HTR-8/SVneo (cell line): ENCODE measurements at places on chromosomes 3 and 15.

DNA sequence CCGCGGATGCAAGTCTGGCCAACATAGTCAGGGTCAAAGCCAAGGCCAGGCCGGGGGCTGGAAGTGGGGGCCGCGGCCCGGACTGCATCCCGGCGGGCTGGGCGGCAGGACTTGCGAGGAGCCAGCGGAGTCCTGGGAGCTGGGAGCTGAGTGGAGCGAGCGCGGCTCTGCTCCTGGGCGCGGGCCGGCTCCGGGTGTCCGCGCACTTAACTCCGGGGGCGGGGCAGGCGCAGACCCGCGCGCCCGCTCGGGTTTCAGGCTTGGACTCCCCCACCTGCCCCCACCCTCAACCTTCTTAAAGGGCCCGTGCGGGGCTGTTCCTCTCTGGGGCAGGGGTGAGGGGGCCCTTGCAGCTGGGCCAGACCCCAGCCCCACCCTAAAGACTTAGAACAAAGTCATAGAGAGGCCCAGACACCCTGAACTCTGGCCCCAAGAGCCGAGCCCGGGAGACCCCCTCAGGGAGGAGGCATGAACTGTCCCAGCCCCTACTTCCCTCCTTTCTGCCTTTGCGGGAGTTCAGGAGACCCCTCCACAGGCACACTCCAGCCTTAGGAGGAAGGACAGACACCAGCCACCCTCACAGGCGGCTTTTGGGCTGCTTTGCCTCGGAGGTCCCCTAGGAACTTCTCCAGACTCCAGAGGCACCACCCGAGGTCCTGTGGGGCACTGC is at the start of gene CSPG4:
Gene CSPG4, minus strand, starts transcription at position 181 of the 670 bp plus-strand sequence. Its CDS starts 93 bp downstream, at position 88.
- peak; percentile 83 for DNase-seq

GRCh38 chr3:27138005-27138404 is 231.2 kb downstream of the NEK10 start:
- no peak for DNase-seq

- DNase-seq = no peak
These were observed 247 bp downstream of the FETUB start for GRCh38 chr3:186640473-186640818.

DNA sequence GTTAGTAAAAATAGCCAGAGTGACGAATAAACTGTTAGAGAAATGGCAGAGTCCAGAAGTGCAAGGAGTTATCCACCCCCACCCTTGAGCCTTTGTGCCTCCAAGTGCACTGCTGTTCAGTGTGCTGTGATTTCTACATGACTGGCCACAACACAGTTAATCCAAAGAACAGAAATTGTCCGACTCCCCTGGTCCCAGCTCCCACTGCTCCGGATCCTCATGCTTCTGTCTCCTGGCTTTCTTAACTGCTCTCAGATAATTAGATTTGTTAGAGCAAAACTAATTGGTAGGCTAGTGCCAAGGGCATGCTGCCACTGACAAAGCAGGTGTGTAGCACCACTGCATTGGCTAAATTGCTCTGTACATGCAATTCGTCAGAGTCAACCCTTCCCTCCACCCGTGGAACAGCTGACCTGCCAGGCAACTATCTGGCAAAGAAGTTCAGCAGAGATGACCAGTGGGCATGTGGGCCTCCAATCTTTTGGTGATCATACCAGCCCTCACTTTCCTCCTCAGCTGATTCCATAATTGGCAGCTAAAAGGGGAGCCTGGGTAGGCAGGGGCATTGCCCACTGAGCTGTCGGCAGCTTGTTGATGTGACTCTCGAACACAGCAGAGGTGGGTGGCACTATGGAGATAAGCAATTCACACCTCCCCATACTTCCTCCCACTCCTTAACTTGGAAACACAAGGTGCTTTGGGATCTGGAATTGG is 18.9 kb upstream of the ACAP2 start:
- no peak for DNase-seq

- no peak for DNase-seq
These were observed 85.7 kb downstream of the OXNAD1 start for GRCh38 chr3:16350597-16351318.

DNA sequence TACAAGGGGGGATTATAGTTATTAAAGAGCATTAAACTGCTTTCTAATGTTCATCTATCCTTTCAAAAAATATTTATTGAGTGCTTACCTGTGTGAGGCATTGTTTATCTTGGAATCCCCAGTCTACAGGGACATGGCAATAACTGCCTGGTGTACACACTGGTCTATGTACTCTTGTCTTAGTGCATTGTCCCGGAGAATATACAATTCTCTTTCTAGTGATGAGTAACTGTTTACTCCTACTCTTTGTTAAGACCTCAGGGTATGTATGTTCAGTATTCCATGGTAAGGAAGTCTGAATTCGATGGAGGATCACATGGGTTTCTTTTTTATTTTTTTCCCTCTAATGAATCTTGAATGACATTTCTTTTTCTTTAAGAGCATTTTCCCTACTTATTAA is 772.4 kb upstream of the NR2F2 start:
- no peak for DNase-seq

DNA sequence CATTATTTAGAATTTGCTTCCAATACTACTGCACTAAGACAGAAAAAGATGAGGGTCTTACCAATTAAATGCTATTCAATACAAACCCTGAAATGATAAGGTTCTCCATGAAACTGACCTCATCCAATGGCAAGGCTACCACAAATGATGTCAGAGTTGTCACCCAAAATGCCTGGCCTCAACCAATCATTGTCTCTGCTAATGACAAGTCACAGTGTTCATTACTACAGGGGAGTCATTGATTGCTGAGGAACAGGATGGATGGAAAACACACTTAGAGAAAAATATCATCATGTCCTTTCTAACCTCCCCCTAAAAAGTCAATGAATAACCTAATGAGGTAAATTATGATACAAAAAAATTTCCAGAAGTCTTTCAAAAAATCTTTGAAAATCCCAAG is 91.0 kb downstream of the FOXP1 start:
- DNase-seq = no peak

DNA sequence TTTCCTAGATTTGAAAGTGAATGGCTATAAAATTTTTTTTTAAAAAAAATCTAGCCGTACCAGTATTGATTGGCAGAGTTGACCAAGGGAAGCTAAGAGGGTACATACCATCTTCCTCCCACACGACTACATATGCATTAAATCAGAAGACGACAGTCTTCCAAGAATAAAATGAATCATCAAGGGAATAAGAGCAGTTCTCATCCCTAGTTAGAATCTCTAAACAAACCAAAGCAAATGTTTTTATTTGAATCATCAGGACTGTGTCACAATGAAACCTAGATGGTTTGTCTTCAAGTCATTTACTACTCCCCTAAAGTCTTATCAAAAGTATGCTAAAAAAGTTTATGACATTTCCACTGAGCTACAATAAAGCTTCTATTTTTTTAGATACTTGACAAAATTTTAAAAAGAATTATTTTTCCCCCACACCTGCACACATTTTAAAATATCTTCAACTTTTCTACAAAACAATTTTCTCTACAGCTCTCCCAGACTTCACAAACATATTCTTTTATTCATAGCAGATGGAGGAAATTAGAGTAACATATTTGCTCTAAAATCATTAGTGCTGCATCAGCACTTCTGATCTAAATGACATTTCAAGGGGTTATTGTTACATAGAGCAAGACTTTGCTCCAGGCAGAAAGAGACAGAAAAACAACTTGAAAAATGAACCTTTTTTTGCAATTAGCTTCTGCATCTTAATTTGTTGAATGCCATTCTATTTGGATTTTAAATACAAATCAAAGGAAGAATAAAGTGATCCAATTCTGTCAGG is 547.1 kb downstream of the FHIT start:
- no peak for DNase-seq

DNA sequence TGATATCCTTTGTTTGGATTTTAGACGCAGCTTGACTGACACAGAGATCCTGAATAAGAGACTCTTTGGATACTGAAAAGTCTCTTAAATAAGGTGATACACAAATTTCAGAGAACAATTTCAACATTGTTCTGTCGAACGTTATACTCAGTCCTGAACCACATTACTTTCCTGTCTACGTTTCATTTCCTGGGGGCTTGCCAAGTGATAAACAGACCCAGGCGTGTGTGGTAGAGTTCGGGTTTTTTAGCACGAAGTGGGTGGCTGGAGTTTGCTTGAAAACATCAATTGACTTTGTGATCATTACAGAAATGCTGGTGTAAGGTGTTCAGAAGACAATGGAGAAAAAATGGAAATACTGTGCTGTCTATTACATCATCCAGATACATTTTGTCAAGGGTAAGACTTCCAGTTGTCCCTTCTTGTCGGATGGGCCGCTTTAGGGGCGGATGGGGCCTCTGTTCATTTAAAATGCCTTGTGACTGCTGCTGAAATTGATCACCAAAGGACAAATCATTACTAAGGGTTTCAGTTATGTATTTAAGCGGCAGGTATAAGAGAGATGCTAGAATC is at the start of gene CD96:
Gene CD96, plus strand, starts transcription at position 287 of the 573 bp plus-strand sequence. Its CDS starts 52 bp downstream, at position 339.
- no peak for DNase-seq

GRCh38 chr3:39601241-39601640 is 133.8 kb downstream of the MOBP start:
- DNase-seq = no peak
